ENCODE measurements at places on chromosomes 16 and 17. TPM values are rescaled to one million over a fixed set of nuclear protein-coding genes. Genes with fewer than 3 reads are reported as not detected.

DNA sequence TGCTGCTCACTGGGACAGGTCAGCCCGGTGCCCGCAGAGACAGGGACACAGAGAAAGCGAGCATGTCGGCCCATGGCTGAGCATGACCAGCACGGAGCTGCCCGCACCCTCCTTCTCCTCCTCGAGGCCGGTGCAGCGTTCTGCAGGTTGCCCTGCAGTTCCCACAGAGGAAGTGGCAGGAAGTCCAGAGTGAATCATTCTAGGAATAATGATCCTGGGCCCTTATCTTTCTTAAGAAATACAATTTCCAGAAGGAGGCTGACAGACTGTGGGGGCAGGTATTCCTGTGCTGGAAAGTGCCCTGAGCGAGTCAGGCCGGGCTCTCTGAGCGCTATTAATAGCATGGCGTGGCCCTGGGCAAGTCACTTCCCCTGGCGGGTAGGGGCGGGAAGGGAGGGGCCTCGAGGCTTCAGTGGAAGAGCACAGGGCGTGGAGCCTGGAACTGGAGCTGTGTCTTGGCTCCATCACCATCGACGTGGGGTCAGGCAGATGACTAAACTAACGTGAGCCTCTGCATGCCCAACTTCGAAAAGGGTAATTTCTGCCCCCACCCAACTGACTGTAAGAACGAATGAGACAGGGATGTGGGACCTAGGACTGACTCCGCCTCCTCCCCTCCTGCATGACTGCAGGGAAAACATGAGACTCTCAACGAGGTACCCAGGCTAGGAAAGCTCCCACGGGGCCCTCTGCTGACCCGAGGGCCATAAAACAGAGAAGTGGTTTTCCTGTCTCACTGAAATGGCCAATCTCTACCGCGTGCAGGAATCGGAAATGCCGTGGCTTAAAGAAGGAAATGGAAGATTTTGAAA is 9.8 kb downstream of the TMEM204 start:
- DNase-seq, result peak; percentile 79

GRCh38 chr17:82935966-82936767 is 96.3 kb upstream of the ZNF750 start:
- DNase-seq, result no peak

- no peak for DNase-seq
These were observed 78.7 kb downstream of the CRISPLD2 start for GRCh38 chr16:84898447-84898846.

DNA sequence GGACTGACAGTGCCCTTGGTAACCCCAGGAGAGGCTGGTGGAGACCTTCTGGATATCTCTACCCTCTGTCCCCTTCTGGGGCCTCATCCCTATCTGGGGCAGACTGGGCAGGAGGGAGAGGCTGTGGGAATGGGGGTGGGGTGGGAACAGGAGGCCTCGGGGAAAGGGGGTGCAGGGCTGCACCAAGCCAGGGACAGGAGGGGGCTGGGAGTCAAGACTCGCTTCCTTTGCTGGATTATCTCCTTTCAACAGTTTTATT is 24.8 kb downstream of the G6PC3 start:
- no peak for DNase-seq

TNFRSF17 gene
- not detected for total RNA-seq

OTOA gene
- total RNA-seq, result not detected

MYCBPAP gene
- total RNA-seq, result 0.16 TPM

MMP28 gene
- total RNA-seq, result 14.9 TPM

Measured in right atrium auricular region (tissue), 2 donors.